Upper lobe of left lung (tissue), 6 donors: ENCODE measurements at places on chromosomes 1 and 21. TPM values are rescaled to one million over a fixed set of nuclear protein-coding genes. Genes with fewer than 3 reads are reported as not detected.

The ERICH3 gene
- total RNA-seq: 3.6 TPM

DNA sequence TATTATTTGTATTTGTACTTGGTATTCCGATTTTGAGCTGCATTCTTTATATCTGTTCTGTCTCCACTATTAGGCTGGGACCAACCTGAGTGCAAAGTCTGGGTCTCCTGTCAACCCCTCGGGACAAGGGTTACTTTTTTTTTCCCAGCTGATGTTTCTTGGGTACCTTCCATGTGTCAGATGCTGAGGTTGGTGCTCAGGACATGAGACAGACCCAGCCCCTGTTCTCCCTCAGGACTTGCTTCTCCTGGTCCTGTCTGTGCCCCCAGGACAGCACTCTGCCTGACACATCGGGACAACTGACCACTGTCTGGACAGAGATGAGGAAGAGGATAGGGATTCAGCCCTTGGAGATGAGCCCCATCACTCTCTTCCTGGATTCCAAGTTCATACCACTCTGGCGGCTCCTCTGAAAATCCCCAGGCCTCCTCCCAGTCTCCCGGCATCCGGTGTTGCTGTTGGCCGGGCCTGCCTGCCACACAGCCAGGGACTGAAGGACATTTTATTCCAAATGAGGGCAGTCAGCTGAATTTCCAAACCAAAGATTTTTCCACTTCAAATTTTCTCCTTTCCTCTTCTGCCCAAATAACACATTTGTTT lies 55.6 kb upstream of the FMOD start:
- peaks cover 23% of the 10 kb centered on the region for H3K4me1 ChIP-seq
- no peaks in the 10 kb centered on the region for H3K27me3 ChIP-seq
- H3K27ac ChIP-seq: peak overlapping the region; percentile 74
- DNase-seq: peak; percentile 46
- no peaks in the 10 kb centered on the region for H3K36me3 ChIP-seq
- no peak overlapping the region for H3K4me3 ChIP-seq

- no peaks in the 10 kb centered on the region for H3K27me3 ChIP-seq
- peak overlapping the region; percentile 85 for H3K27ac ChIP-seq
- peaks cover 46% of the 10 kb centered on the region for H3K36me3 ChIP-seq
- H3K4me1 ChIP-seq: peaks cover 84% of the 10 kb centered on the region
- H3K4me3 ChIP-seq: no peak overlapping the region
Observed at GRCh38 chr1:223721658-223722607, 9.6 kb downstream of the CAPN2 start.

DNA sequence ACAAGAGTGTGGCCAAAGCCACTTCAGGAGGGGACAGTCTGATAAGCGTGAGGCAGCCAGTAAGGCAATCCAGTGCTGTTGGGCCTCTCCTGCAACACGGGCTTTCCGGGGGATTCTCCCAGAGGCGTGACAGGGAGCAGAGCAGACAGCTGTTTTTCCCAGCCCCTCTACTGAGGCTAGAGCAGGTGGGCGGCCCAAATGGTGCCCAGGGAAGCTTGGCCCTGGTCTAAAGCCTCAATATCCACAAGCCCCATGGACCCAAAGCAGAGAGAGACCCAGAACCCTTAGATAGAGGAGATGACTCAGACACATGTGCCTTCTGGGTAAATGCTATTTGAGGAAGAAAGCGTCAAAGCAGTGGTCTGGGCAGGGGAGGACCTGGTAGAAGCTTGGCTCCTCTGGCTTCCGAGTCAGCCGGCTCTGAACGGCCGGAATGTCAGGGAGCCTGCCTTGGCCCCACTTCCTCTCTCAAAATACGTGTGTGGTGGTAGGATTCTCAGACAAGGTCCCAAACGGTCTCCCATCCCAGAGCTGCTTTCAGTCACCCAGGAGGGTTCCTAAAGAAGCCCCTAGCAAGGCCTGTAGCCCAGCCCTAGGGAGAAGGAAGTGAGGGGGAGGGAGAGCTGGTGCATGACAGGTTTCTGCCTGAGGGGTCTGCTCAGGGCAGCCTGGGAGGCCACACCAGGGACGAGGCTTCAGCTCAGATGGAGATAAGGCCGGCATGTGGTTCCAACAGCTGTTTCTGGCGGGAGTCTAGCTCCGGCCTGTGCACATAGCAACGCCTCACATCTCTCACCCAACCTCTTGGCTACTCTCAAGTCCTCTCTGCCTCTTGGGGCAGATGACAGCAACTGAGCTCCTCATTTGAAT lies 28.8 kb downstream of the PIK3C2B start:
- H3K36me3 ChIP-seq: peaks cover 10% of the 10 kb centered on the region
- H3K27ac ChIP-seq: peak overlapping the region; percentile 69
- H3K4me1 ChIP-seq: peaks cover 68% of the 10 kb centered on the region
- DNase-seq: no peak

- H3K27me3 ChIP-seq: no peaks in the 10 kb centered on the region
- H3K4me3 ChIP-seq: no peak overlapping the region
- DNase-seq: no peak
- H3K4me1 ChIP-seq: no peaks in the 10 kb centered on the region
- H3K27ac ChIP-seq: no peak overlapping the region
Observed at GRCh38 chr1:36843027-36843426, 191.3 kb downstream of the GRIK3 start.

DNA sequence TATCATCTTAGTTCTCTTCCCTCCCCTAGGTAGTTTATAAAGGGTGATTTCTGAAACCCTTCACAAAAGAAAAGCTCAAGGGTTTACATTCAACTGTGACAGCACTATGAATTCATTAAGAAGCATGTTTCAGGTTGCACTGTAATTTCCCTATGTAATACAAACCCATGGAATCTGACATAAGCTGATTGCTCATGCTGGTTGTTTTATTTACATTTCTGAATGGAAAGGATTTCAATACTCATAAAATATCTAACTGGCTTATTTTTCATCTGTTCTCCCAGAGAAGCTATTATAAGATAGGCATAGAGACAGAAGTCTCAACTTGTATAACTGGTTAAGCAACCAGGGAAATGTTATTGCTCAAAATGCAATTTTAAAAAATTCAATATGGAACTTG lies 20.5 kb downstream of the WNT2B start:
- H3K27ac ChIP-seq: no peak overlapping the region
- no peak overlapping the region for H3K4me3 ChIP-seq
- no peaks in the 10 kb centered on the region for H3K27me3 ChIP-seq

DNA sequence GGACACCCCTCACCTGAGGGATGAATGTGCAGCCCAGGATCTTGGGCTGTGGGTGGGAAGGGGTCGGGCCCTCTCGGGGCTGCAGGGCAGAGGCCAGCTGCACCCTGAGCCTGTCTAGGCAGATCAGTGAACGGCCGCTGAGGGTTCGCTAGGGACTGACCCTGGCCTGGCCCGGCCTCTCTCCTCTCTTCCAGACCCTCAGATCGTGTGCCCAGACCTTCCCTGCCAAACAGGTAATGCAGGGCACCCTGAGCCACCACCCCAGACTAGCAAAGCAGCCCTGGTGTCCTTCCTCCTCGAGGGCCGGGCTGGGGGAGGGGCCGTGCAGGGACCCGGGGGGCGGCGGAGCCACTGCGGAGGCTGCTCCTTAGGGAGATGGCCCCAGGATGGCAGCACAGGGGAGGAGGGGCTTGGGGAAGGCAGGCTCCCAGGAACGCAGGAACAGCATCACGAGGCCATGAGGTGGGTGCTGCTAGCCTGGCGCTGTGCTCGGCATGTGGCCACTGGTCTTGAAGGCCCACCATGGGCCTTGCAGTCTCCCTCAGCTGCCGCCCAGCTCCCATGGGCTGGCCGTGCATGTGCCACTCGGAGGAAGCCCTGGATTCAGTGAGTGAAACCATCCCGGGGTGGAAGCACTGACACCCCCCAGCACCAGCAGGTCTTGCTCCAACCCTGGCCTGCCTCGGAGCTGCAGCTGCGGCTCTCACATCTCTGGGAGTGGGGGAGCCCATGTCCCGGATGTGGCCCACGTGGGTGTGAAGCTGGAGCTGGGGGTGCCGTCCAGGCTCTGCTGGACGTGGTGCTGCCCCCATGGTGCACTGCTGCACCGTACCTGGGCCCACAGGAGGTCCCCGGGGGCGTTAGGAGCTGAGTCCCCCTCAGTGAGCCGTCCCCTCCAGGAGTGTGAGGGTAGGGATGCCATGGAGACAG lies 28.7 kb downstream of the COL6A2 start:
- H3K36me3 ChIP-seq: no peaks in the 10 kb centered on the region
- H3K27ac ChIP-seq: no peak overlapping the region
- no peaks in the 10 kb centered on the region for H3K4me1 ChIP-seq
- no peaks in the 10 kb centered on the region for H3K27me3 ChIP-seq
- no peak overlapping the region for H3K4me3 ChIP-seq

DNA sequence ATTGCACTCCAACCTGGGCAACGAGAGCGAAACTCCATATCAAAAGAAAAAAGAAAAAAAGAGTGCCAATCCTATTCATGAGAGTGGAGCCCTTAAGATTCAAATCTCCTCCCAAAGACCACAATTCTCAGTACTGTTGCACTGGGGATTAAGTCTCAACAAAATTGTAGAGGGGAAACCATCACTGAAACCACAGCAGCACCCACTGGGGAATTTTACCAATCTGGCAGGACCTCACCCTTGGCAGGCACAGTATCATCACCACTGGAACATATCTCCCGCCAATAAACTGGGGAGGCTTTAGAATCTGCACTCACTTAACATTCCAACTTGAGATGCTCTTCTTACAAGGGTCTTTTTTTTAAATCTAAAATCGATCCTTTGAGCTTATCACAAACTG lies 41.0 kb downstream of the LRRC40 start:
- H3K36me3 ChIP-seq: no peaks in the 10 kb centered on the region
- H3K4me1 ChIP-seq: no peaks in the 10 kb centered on the region
- H3K4me3 ChIP-seq: no peak overlapping the region
- H3K27ac ChIP-seq: no peak overlapping the region

DNA sequence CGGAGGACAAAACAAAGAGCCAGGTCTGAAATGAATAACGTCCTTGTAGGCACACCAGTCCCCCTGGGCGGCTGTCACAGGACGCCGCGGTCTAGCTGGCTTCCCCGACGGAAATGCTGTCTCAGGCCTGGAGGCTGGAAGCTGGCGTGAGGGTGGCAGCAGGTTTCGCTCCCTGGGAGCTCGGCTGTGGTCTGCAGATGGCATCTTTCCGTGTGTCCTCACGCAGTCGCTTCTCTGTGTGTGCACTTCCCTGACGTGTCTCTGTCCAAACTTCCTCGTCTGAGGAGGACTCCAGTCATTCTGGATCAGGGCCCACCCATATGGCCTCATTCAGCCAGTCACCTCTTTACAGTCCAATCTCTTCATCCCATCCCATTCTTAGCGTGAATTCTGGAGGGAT lies 14.2 kb downstream of the TNFRSF14 start:
- no peaks in the 10 kb centered on the region for H3K4me1 ChIP-seq
- no peaks in the 10 kb centered on the region for H3K36me3 ChIP-seq
- peak; percentile 64 for DNase-seq
- no peak overlapping the region for H3K27ac ChIP-seq
- no peaks in the 10 kb centered on the region for H3K27me3 ChIP-seq

The MINDY1 gene
- total RNA-seq: 23.4 TPM

DNA sequence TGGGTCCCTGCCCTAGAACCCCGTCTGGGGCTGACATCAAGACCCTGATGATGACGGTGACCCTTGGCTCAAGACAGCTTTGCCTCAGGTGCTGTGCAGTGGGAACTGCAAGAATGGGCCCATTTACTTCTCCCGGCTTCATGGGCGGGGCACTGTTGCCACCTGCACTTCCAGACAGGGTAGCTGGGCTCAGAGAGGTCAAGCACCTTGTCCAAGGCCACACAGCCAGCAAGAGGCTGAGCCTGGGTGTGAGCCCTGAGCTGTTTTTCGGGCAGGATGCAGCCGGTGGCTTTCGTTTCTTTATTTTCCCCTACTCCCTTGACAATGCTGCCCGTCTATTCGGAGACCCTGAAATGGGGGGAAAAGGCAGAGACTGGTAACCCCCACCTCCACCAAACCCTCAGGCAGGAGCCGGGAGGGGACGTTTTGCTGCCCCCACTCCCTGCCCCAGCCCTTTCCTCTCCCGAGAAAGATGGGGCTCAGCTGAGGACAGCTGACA lies 91.7 kb downstream of the PRDM16 start:
- H3K27me3 ChIP-seq: no peaks in the 10 kb centered on the region
- peaks cover 10% of the 10 kb centered on the region for H3K4me1 ChIP-seq
- H3K36me3 ChIP-seq: no peaks in the 10 kb centered on the region
- no peak overlapping the region for H3K27ac ChIP-seq

DNA sequence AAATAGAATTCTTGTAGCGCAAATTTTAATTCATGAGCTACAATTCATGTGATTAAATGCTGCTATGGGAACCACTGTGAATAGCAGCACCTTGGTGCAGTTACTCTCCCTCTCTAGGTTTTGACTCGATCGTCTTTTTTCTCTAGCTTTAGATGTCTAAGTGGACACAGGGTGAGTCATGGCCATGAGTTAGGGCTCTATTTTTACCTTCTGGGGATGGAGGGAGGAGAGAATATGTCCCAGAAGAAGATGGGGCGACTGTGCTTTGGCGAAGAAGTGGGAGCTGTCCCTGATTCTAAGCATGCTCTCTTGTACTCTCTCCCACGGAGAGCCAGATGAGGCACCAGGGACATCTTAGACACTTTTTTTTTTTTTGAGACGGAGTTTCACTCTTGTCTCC lies 1.6 kb upstream of the OR2B11 start:
- no peaks in the 10 kb centered on the region for H3K4me1 ChIP-seq
- no peak overlapping the region for H3K27ac ChIP-seq
- no peak overlapping the region for H3K4me3 ChIP-seq
- no peak for DNase-seq

GRCh38 chr1:157090196-157090647 lies 9.4 kb downstream of the ETV3L start:
- DNase-seq: peak; percentile 63
- no peaks in the 10 kb centered on the region for H3K27me3 ChIP-seq
- peaks cover 6% of the 10 kb centered on the region for H3K4me1 ChIP-seq
- H3K4me3 ChIP-seq: no peak overlapping the region
- H3K36me3 ChIP-seq: no peaks in the 10 kb centered on the region

The CHODL gene
- total RNA-seq: 0.39 TPM

- H3K27ac ChIP-seq: no peak overlapping the region
- H3K4me3 ChIP-seq: no peak overlapping the region
- no peaks in the 10 kb centered on the region for H3K36me3 ChIP-seq
- no peaks in the 10 kb centered on the region for H3K27me3 ChIP-seq
Observed at GRCh38 chr21:36021251-36021837, 39.0 kb downstream of the SETD4 start.

- H3K4me1 ChIP-seq: peaks cover 6% of the 10 kb centered on the region
- H3K27me3 ChIP-seq: no peaks in the 10 kb centered on the region
Observed at GRCh38 chr1:205062319-205062718, 19.3 kb downstream of the CNTN2 start.
